Activated CD4-positive, CD25-positive, alpha-beta regulatory T cell (primary cell): ENCODE measurements at places on chromosomes 11 and 22.

DNA sequence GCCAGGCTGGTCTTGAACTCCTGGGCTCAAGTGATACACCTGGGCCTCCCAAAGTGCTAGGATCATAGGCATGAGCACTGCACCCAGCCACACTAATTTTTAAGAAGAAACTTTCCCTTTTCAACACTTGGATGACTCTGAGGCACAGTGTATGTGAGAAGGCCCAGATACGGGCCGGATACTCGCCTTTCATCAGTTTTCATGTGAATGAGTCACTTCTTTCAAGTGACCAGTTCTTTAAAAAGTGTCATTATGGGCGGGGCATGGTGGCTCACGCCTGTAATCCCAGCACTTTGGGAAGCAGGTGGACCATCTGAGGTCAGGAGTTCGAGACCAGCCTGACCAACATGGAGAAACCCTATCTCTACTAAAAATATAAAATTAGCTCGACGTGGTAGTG, 120.8 kb downstream of the CTTN start:
- no peak for DNase-seq

DNA sequence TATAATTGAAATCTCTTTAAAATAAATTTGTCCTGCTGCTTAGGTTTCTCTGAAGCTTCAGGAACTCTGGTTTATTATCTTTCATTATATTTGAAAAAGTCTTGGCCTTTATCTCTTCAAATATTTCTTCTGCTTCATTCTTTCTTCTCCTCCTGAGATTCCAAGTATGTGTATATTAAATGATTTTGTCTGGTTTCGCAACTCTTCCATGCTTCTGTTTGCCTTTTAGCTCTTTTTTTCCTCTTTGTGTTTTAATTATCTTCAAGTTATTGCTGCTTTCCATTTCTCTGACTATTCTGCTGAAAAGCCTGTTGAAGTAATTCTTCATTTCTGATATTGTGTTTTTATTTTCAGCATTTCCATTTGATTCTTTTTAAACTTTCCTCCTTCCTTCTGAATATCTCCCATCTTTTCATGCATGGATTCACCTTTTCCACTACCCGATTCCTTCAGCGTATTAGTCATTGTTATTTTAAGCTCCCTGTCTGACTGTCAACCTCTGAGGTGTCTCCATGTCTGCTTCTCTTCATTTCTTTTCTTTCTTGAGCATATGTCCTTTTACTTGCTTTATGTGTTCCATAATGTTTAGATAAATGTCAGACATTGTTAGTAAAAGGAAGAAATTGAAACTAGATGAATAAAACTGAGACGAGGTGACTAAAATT, 46.6 kb upstream of the CTSC start:
- no peak for DNase-seq

DNA sequence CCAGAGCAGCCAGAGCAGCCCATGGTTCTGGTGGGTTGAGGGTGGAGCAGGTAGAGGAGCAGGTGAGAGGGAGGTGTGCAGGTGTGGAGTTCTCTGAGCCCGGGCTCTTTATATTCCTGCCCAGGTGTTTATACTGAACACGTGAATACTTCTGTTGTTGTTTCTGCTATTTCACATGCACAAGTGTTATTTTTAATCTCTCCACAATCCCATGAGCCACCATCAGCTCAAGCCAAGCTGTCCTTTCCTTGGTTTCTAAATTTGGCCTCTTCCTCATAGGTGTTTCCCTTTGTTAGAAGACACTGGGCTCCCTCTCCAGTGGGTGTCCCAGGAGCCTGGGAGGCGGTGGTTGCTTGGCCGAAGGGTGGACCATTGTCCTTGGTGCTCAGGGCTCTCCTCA, at the start of gene KRTAP5-3:
KRTAP5-3 (minus strand) TSS at position 101 of the 400 bp plus-strand sequence; CDS start at position 23, 78 bp downstream.
- no peak for DNase-seq

- no peak for DNase-seq
These were observed 789 bp downstream of the SIK2 start for GRCh38 chr11:111602865-111603610.

- no peak for DNase-seq
These were observed 24.8 kb upstream of the SWAP70 start for GRCh38 chr11:9639099-9639498.

DNA sequence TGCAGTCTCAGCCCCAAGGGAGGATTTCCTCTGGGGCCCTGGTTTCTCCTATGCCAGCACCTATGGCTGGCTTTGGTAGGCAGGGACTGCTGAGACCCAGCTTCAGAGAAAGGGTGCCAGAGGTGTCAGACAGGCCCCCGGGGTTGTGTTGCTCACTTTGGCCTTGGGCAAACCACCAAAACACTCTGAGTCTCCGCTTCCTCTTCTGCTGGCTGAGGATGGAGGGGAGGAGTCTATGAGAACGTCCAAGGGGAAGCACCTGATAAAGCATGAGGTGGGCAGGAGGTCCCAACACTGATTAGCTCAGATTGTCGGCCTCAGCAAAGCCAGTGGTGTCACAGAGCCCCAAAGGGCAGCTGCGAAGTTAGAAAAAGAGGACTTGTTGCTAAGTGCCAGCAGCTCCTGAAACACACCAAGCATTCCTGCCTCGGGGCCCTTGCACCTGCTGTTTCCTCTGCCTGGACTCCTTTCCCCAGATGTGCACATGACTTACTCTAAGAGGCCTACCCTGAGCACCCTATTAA, 10.5 kb downstream of the SMTNL1 start:
- no peak for DNase-seq

DNA sequence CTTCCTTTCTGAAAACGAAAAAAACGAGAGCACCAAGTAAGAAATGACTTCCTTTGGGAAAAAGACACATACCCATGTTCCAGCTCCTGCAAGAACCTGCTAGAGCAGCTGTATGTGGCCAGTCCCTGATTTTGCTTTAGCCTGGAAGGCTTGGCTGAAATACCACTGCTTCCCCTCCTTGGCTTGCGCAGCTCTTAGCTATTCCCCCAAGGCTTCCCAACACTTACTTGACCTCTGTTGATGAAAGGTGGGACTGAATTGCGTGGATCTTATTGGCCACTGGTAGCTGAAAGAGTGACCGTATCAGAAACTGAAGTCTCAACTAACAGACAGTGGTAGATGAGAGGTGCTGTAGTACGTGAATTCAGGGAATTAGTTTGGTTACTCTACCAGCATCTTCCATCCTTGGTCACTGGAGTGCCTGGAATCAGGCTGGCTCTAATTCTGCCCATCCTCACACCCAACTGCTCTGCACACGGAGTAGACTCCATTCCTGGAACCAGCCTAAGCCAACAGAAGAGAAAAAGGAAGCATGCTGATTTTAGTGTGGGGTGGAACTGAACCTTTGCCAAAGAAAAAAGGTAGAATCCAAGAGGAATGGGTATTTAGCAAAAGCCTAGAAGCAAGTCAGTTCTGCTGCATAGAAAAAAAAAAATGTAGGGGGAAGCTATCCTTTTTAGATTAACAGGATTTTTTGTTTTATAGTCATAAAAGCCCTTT, 73.8 kb upstream of the CRTAM start:
- DNase-seq = no peak

DNA sequence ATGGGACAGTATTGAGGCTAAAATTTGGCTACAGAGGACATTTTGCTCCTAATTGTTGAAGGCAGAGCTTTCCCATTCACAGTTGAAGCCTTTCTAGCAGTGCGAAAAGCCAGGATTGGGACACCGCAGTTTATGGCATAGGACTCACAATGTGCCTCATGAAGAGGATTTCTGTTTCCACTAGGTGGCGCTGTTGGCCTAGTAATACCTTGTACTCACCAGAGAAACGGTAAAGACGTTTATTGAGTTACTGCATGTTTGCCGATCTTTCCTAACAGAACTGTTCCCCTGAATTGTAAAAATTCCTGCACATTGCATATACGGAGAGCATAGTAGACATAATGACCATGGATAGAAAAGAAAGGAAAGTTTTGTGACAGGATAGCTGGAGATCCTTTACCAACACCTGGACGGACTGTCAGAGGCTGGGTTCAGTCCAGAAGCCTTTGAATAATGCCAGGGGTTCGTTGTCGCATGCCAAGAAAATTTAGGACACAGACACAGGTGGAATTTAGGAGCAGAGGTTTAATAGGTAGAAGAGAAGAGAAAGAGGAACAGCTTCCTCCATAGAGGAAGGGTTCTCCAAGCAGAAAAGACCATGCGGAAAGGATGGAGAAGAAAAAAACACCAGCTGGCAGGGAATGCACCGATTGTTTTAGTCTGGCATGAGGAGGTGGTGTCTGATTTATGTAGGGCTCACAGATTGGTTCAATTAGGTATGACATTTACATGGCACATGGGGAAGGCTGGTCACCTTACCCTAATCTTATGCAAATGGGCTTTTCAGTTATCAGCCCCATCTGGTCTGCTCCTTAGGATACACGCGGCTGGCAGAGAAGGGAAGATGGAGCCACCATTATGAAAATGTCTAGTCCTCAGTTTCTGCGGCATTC, 10.8 kb upstream of the OR51D1 start:
- DNase-seq = no peak

GRCh38 chr22:28175730-28176492, 256.9 kb upstream of the PITPNB start:
- no peak for DNase-seq

DNA sequence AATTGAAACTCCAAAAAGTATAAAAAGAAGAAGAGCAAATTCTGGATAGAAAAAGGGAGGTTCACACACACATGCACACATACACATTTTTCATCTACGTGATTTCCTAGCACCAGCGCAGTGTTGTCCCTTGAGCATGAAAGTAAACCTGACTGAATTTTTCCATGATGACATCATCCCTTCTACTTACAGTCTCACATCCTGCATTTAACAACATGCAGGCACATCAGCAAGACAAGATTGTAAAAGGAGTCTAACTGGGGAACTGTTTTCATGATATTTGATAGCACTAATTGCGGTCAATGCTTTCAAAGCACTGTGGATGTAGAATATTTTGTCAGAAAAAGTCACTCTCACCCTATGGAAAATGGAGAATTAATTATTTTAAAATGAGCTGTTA, 36.6 kb downstream of the GAS2 start:
- no peak for DNase-seq

DNA sequence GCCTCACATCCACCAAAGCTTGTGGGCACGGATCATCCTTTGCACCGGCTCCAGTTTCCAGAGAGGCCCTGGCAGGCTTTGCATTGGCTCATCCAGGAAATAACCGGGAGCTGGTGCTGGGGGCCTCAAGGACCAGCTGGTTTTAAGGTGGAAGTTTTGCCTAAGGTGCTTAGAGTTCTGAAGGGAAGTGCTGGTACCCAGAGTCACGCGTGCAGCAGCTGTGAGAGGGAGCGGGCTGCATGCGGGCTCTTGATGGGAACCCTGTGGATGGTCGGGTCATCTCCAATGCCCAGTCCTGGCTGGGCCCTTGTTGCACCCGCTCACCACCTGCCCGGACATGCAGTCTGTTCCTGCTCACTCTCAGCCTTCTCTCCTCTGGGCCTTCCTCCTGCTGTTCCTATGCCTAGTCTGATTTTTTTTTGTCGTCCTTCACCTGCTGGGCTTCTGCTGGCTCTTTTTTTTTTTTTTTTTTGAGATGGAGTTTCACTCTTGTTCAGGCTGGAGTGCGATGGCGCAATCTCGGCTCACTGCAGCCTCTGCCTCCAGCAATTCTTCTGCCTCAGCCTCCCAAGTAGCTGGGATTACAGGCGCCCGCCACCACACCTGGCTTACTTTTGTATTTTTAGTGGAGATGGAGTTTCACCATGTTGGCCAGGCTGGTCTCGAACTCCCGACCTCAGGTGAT, 24.0 kb upstream of the PRR5 start:
- no peak for DNase-seq

DNA sequence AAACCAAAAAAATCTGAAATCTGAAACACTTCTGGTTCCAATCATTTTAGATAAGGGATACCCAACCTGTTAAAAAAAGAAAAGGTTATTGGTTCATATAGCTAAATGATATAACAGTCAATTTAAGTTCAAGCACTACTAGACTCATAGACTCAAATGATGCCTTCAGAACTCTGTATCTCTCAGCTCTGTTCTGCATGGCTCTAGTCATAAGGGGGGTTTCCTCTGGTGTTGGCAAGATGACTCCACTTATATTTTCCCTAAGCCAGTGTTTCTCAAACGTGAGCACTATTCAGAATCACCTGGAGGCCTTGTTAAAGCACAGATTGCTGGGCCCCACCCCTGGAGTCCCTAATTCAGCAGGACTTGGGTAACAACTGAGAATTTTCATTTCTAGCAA, 11.5 kb upstream of the RRAS2 start:
- no peak for DNase-seq

GRCh38 chr11:32231909-32232493, 141.1 kb downstream of the RCN1 start:
- DNase-seq = no peak

DNA sequence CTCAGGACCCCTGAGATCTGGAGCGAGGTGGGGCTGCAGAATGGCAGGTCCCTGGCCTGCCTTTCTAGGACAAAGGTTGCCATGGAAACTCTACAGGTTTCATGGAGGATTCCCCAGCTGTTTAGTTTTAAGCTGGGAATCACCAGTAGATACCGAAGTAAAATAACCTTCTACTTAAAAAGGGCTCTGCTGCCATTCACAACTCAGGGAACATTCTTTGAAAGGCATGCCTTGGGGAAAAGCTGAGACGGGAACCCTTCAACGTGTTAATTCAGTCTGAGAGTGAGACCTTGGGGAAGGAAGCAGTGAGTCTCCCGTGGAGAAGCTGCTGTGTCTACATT, 493.3 kb downstream of the BRD1 start:
- DNase-seq = no peak

GRCh38 chr11:108786281-108786990, 121.6 kb downstream of the DDX10 start:
- no peak for DNase-seq

DNA sequence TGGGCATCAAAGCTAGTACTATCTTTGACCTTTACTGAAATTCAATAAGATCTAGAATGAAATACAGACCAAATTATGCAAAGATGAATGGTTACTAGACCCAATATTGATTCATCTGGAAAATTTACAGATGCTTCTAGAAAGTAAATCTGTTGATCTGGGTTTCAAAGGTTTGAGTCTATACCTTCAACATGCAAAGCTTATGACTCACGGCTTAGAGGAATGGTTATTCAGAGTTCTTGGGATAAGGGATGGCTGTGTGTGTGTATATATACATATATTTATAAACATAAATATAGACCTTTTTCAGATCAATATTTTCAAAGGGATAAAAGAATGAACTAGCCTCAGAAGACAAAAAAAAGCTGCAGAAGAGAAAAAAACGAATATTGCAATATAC, 1.3 kb downstream of the SPTY2D1 start:
- DNase-seq = no peak

DNA sequence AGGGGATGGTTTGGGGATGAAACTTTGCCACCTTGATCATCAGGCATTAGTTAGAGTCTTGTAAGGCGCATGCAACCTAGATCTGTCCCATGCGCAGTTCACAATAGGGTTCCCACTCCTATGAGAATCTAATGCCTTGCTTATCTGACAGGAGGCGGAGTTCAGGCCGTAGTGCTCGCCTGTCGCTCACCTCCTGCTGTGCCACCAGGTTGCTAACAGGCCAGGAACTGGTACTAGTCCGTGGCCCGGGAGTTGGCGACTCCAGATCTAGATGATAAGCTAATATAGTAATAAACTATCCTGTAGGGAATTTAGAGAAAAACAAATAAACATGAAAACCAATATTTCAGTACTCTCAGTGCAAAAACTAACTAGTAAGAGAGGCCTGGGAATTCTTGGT, 155.4 kb upstream of the ANO5 start:
- no peak for DNase-seq

- no peak for DNase-seq
These were observed 82.4 kb downstream of the MYEOV start for GRCh38 chr11:69376155-69377028.
